ENCODE measurements at places on chromosomes 2 and 18.

- DNase-seq, result no peak
These were observed 52.4 kb upstream of the SIX3 start for GRCh38 chr2:44889096-44889495.

- no peak for DNase-seq
These were observed 11.2 kb downstream of the GAREM1 start for GRCh38 chr18:32459361-32460101.

- DNase-seq, result peak; percentile 91
These were observed 1.5 kb upstream of the EPHA4 start for GRCh38 chr2:221573430-221574230.

DNA sequence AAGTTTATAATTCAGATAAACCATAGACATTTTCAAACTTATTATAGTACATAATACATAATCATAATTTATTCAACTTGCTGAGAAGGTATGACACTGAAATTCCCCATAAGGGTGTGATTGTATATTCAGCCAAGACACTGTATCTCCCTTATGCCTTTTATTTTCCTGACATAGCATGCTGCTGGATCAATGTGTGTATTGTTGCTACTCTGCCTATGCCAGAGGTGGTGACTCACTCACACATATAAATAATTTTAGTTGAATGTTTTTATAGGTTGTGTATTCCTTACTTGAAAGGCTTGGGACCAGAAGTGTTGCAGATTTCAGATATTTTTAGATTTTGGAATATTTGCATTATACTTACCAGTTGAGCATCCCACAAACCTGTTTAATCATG is 86.8 kb downstream of the VRK2 start:
- DNase-seq, result no peak

GRCh38 chr2:70460333-70460732 is 93.3 kb downstream of the TGFA start:
- DNase-seq, result no peak

DNA sequence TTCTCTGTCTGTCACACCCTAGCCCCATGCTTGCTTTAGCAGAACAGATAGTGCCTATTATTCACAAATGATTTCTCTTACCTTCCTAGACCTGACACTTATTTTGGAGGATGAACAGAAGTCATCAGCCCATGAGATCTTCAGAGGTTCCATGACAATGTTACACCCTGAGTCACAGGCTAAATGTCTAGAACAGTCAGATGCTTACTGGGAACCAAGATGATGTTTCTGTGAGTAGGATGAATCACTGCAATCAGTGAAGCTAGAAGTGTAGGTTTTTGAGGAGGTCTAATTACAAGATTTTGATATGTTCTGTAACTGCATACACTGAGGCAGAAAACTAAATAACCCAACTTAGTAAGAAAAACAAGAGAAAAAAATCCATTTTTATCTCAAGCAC is 123.0 kb upstream of the THUMPD2 start:
- no peak for DNase-seq

GRCh38 chr18:43800584-43800983 is 523.3 kb upstream of the SYT4 start:
- DNase-seq, result no peak
